ENCODE measurements at places on chromosomes 7 and 10.

DNA sequence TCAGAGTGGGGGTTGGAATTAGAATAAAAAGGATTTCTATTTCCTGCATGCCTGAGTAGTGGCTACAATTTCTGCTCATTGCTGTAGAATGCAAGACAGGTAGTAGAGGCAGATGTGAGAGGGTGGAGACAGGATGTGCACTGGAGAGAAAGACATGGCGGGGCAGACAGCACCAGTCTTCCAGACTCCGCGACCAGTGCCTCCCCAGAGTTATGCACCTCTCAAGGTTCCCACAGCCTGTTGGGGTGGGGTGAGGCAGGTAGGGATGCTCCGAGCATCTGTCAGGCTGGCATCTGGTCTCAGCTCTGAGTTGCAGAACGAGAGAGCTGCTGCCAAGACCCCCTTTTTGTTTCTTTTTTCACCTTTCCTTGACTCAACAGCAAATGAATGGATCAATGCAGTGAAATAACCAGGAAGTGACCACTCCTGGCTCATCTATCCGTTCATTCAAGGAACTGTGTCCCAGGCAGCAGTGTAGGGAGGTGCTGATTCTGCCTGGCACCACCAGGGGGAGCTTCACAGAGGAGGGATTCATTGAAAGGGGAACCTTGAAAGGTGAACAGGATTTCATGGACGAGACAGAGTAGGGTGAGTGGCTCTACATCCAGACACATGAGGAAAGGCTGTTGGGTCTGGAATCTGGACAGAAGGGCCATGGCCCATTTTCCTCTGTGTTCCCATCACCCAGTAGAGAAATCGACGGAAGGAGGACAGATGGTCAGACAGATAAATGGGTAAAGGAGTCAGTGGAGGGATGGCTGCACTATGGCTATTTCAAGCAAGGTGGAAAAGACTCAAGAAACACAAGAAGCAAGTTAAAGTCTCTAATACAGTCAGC is 17.2 kb upstream of the SLC18A3 start:
- DNase-seq = peak; percentile 70

DNA sequence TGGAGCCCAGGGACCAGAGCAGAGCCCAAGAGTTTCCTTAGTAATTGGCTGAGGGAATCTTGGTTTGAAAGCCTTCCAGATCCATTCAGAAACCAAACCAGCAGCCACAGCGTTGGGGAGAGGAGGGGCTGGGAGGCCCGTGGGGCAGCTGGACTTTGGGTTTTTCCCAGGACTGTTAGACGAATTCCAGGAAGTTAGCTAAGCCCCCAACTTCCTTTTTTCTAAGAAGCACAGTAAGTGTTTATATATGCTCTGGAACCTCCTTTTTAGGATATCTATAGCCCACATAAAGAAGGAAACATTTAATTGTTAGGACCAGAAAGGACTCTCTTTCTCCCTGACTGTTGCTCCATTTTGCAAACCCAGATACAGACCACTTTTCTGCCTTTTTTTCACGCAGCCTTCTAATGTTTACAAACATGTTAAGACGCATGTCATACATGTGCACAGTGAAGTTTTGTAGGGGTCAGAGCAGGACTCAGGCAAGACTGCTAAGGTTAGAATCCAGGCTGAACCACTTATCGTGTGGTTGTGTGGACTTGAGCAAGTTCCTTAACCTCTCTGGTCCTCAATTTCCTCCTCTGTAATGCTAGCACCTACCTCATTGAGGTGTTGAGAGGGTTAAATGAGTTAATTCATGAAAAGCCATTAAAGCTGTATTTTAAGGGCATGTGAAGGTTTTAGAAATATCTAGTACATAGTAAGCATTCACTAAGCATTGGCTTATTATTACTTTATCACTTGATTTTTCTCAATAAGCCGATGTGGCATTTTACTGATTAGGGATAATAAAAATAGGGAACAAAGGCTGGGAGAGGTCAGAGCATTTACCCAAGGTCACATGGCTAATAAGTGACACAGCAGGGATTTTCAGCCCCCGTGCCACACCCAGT is 42.4 kb downstream of the TBATA start:
- DNase-seq = peak; percentile 89

- DNase-seq = peak; percentile 51
Observed at GRCh38 chr10:17872191-17873091, 63.3 kb downstream of the MRC1 start.

GRCh38 chr10:78979938-78980337 is 88.8 kb upstream of the ZMIZ1 start:
- no peak for DNase-seq

DNA sequence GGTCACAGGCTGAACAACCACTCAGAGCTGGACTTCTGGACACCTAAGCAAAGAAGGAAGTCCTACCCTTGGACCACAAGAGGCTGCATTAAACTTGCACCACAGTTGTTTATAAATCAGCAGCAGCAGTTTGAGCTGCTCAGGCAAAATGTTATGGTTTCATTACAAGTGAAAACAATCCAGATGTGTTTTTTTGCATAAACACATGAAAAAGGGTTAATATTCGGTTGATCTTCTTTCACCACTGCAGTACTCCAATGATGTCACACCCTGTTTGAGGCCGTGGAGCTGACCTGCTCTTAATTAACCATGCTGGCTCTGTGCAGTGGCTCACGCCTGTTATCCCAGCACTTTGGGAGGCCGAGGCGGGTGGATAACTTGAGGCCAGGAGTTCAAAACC is 490.8 kb upstream of the CELF2 start:
- no peak for DNase-seq

- DNase-seq = peak; percentile 4
Observed at GRCh38 chr7:159317294-159317693, 172.6 kb upstream of the VIPR2 start.

DNA sequence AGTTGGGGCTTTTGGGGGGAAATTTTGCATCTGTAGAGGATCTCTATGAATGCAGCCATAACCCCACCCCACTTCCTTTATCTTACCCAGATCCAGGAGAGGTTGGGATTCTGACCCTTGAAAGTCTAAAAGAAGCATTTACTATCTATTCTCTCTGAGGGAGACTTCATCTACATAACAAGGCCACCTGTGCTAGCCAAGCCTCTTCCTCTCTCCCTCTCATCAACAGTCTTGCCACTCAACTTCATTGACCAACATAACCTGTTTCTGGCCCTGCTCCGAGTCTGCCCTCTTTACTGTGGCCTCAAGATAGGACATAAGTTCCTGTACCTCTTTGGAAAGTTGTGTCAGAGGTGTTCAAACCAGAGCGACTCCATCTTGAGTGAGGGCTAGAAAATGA is 19.4 kb downstream of the TUBAL3 start:
- no peak for DNase-seq

DNA sequence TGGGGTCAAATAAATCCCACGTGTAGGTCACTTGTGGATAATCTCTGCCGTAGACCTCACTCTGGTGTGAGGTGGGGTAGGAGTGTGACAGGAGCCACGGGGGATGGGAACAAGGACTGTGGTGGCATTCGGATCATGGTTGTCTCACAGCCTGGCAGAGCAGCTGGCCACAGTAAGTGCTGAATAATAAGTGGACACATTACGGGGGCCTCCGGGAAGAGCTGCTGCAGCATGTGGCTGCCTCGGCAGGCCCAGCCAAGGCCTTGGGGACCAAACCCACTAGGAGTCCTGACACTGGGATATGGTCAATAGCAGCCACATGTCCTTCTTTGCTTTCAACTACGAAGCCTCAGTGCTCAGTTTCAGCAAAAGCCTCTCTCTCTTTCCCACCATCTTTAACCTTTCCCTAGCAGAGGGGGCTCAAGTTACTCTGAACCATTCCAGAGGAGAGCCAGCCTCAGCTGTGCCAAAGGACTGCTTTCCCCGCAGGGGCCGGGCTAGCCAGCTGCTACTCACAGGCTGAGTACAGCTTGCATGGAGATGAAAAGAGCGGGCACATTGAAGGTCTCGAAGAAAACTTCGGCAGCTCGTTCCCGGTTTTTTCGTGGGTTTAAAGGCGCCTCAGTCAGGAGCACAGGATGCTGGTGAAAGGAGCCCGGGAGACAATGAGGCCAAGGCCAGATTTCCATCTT is 17.3 kb downstream of the ACTR1A start:
- DNase-seq = no peak

DNA sequence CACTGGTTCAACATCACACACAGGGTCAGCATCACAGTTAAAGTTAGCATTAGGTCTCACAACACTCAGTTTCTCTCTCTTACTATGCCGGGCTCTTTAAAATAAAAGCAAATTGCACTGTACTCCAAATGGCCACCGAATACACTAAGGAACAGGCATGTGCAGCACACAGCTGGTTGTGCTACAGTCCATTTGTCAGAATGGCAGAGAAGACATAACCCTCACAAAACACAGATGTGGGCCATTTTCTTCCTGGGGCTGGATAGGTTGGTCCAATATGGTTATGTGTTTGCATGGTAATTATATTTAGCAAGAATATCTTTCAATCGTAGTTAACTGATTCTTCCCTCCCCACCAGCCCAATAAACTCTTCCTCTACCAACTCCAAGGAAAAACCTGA is 9.0 kb downstream of the JCAD start:
- no peak for DNase-seq
